GOT3 (cell line): ENCODE measurements at places on chromosomes 16 and 17.

DNA sequence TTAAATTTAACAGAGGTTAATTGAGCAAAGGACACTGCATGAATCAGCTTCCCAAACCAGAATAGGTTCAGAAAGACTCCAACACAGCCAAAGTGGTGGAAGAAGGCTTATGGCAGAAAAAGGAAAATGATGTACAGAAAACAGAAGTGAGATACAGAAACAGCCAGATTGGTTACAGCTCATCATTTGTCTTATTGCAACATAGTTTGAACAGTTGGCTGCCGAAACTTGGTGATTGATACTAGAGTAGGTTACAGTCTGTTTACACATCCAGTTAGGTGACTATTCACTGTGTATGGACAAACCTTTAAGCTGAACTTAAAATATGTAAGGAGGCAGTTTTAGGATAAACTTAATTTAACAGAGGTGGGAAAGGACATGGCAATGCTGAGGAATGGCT is 18.3 kb downstream of the TMEM100 start:
- DNase-seq, result no peak

- no peak for DNase-seq
These were observed 221.8 kb downstream of the CDH11 start for GRCh38 chr16:64900019-64900418.

DNA sequence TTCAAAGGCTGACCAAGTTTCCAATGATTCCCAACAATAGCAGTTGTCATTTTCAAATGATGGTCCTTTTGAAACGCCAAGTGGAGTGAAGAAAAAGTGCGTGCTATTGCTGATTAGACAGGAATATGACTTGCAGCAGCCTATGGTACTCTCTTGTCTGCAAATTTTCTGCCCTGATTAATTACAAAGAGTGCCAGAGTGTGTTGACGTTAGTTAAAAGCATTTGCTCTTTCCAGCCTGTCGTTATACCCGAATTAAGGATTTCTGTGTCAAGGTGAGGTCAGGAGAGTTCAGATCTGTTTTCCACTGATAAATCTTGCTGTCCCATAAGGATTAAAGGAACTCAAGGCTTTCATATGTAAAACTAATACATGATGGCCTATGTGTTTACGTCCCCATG is 75.0 kb upstream of the ADAMTS18 start:
- DNase-seq, result no peak

DNA sequence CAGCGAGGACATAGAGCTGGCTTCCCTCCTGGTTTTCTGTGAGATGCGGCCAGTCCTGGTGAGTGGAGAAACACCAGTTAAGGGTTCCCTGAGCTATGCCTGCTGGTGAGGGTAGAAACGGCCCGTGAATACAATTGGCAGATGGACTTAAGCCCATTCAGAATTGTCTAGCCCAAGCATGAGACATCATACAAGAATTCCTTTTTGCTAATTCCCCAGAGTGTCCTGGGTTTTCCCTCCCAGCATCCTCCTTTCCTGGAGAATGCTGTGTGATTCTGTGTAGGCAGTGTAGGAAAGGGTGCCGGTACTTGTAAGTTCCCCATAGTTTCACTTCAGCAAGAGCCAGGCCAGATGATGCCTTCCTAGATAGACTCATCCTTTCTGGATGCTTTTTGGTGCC is 65.1 kb downstream of the SDR42E1 start:
- no peak for DNase-seq

GRCh38 chr16:11347831-11348230 is 2.6 kb downstream of the RMI2 start:
- DNase-seq, result no peak

DNA sequence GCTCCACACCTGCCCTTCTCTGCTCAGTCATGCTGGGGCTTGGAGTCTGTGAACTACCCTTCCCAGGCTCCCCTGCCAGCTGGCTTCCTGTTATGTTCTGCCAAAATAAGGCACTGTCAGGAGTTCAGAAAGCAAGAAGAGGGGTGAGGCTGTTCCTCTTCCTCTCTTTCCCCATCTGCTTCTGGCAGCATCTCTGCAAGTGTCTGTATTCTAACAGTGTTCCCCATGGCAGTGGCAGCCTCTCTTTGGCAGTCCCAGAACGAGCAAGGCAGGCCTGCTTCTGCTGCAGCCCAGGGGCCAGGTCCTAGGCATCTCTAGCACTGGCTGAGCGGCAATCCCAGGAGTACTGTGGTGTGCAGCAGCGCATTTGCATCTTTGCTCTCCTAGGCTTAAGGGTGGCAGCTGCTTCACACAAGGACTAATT is 219.1 kb downstream of the STX8 start:
- no peak for DNase-seq

- no peak for DNase-seq
These were observed 19.3 kb downstream of the MMD start for GRCh38 chr17:55402374-55402773.

DNA sequence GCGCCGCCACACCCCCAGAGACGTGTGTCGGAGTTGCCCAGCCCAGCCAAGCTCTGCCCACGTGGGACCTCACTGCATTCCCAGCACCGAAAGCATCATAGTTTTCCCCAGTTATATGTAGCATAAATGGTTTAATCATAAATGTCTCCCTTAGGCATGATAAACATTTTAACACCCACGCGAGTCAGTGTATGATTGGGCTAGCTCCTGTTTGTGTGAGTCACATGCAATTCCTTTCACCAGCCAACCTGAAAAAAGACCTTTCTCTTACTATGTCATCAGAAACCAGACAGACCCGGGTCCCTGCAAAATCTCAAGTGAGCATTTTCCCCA is 9.2 kb downstream of the TAF1C start:
- DNase-seq, result no peak

DNA sequence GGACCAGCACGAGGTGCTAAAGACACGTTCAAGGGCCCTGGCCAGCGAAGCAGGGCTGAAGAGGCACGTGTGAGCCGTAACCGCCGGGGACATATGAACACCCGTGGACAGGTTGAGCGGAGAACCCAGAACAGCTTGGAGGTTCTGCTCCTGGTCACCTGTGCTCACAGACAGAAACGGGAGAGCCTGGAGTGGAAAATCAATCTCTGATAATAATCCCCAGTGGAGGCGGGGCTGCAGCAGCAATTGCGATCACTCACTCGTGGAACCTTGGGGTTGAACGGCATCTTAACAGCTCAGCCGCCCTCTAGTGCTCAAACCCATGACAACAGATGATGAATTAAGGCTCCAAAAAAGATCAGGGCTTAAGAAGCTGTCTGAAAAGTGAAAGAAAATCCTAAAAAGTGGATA is 25.6 kb downstream of the WIPI1 start:
- DNase-seq, result no peak

GRCh38 chr17:46976626-46977270 is 2.3 kb downstream of the RPRML start:
- no peak for DNase-seq

DNA sequence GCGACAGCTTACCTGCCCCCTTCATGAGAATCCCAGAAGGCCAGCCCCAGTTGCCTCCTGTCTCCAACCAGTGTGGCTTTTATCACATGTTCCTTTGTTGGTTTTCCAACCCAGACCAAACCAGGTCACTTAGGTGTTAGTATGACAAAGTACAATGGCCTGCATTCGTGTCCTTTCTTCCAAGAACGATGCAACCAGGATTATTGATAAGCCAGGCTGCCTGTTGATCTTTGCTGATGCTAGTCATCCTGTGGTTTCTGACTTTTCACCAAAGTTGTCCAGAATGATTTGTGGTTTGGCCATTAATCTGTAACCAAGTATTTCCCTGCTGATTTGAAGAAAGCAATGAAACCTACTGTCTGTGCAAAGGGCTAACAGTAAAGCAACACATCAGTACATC is 191.4 kb downstream of the CYLD start:
- no peak for DNase-seq

DNA sequence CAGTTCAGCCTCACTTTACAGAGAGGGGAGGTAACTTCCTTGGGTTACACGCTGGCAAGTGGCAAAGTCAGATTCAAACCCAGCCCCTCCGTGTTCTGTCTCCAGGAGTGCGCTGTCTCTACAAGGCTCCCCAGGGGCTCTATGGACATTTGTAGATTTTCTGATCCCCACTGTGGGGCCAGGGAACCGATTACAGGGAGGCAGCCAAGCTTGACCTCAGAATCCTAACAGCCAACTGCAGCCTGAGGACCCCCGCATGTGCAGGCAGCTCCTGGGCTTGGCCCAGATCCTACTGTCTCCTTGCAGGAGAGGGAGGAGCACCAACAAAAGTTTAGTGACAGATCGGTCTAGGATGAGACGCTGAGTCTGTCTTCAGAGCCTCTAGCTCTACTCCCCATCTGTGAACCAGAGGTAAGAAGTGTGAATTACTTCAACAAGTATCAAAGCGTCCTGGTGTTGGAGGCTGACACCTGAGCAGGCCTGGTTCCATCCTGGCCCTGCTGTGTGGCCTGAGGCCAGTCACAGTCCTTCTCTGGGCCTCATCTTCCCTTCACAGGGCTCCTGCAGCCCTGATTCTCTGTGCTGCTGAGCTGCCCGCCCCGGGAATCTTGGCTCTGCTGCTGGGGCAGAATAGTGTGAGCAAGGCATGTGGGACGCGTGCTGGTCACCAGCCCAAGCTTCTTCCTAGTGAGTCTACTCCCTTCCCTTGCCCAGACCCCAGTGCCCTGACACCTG is 9.2 kb upstream of the NATD1 start:
- DNase-seq, result no peak

GRCh38 chr16:23268561-23268960 is 33.5 kb upstream of the SCNN1B start:
- no peak for DNase-seq

GRCh38 chr16:21265104-21265837 is 12.8 kb downstream of the CRYM start:
- DNase-seq, result no peak

DNA sequence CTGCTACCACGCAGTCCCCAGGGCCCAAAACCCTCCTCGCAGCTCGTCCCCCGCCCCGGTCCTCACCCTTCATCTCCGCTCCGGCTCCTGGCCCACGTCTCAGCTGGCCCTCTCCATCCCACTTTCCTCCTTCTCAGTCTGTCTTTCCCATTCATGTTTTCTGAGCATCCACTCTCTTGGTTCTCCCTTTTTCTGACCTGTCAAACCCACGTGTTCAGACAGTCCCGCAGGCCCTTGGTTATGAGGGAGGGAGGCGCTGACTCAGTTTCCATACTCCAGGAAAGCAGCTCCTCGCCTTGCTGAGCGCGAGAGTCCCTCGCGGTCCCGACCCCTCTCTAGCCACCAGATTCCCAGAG is 392 bp upstream of the HID1 start:
- DNase-seq, result no peak

DNA sequence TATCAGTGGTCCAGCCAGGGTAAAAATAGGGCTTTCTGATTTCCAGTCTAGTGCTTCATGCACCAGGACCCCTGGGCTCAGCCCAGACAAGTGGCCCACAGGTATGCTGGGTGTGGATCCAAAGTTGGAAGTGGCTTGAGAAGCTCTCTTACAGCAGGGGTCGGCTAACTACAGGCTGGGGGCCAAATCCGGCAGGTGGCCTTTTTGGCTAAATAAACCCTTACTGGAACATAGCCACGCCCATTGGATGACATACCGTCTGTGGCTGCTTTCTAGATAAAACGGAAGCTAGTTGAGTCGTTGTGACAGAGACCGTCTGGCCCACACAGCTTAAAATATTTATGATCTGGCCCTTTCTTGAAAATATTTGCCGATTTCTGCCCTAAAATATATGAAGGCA is 119.0 kb upstream of the CDC42EP4 start:
- DNase-seq, result no peak

- no peak for DNase-seq
These were observed 3.4 kb upstream of the RASD1 start for GRCh38 chr17:17499402-17500145.

- no peak for DNase-seq
These were observed 197.7 kb upstream of the RPL38 start for GRCh38 chr17:74005790-74006189.

- DNase-seq, result no peak
These were observed 3.4 kb upstream of the NSRP1 start for GRCh38 chr17:30113213-30113612.

DNA sequence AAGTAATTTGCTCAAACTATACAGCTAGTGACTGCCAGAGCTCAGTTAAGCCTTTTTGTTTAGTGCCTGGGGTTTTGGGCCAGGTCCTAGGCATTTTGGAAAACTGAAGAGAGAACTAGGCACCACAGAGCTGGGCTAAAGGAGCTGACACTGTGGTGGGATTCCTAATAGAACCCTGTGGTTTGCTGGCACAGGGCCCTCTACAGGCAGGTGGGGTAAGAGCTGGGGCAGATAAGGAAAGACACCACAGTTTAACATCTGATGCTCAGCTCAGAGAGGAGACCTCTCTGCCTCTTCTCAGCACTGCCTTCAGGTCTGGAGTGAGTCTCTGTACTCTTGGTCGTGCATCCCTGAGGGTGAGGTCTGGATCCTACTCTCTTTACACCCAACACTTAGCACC is 121.2 kb downstream of the SNX11 start:
- DNase-seq, result no peak

DNA sequence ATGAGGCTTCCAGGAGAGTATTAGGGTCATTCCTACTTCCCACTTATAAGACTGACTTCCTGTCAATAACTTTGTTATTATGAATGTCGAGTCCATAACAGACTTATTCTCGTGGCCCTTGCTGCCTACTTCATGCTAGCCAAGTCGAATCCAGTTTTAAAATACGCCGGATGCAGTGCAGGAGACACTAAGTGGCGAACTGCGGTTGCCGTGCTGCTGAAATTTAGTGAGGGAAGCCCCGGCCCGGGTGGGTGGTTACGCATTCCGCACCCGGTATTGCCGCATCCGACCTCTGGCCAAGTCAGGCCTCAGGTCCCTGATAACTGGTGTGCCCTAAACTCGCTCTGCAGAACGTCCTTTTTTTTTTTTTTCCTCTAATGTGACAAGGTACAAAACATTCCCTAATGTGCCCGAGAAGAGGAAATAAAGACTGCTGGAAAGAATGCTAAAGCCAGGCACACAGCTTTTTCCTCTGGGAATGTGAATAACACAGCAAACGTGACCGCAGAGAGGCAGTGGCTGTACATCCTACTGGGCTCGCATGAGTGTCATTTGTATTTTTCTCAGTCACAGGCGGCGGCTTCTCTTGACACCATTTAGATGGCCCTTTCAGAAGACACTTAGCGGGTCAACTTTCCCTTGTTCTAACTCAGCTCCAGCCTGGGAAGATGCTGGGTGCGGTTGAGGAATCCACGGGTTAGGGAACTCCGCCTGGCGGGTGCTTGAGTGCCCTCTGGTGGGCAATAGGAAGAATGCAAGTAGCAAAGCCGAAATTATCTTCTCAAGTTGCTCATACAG is 7.1 kb upstream of the AKTIP start:
- no peak for DNase-seq

GRCh38 chr17:49482144-49482817 is 12.8 kb upstream of the NGFR start:
- no peak for DNase-seq

- no peak for DNase-seq
These were observed 364.7 kb upstream of the DYNLRB2 start for GRCh38 chr16:80176114-80176513.

DNA sequence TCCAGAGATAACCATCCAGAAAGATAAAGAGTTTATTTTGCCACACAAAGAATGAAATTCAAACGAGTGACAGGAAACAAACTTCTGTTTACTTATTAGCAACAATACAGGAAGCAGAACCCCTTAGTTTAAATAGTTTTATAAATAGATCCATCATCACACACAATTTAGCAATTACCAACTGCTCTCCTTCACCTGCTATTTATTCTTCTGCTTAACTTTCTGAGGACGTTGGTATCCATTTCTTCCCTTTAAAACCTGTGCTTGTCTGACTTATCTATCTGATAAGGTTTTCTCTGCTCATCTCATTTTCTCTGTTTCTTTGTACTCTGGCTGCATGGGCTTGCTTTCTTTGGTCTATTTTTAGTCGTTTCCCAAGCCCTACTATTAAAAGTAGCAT is 4.3 kb upstream of the ADAMTS18 start:
- DNase-seq, result no peak
